Activated T-helper 1 cell treated with Interleukin-2 at 50 U/mL for 16 hours (primary cell): ENCODE measurements at places on chromosomes 5 and 9.

- no peak for DNase-seq
These were observed 4.9 kb upstream of the NR5A1 start for GRCh38 chr9:124511891-124512805.

DNA sequence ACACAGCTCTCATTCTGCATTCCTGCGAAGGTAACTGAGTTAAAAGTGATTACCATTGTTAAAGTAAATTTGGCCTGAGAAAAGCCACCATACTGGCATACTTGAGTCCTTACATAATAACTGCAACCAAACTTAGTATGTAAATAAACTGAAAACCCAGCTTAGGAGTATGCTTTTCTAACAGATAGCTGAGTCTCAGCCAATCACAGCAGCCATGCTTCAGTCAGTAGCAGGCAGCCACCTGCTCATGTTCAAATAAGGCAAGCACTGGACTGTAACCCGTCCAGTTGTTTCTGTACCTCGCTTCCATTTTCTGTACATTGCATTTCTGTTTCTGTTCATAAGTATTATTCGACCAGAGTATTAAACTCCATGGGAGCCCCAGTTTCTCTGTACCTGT is 58.6 kb downstream of the GCNT4 start:
- no peak for DNase-seq

- no peak for DNase-seq
These were observed 136.6 kb upstream of the TNC start for GRCh38 chr9:115254287-115255180.

GRCh38 chr5:137440795-137441194 is 58.3 kb downstream of the SPOCK1 start:
- DNase-seq = no peak

DNA sequence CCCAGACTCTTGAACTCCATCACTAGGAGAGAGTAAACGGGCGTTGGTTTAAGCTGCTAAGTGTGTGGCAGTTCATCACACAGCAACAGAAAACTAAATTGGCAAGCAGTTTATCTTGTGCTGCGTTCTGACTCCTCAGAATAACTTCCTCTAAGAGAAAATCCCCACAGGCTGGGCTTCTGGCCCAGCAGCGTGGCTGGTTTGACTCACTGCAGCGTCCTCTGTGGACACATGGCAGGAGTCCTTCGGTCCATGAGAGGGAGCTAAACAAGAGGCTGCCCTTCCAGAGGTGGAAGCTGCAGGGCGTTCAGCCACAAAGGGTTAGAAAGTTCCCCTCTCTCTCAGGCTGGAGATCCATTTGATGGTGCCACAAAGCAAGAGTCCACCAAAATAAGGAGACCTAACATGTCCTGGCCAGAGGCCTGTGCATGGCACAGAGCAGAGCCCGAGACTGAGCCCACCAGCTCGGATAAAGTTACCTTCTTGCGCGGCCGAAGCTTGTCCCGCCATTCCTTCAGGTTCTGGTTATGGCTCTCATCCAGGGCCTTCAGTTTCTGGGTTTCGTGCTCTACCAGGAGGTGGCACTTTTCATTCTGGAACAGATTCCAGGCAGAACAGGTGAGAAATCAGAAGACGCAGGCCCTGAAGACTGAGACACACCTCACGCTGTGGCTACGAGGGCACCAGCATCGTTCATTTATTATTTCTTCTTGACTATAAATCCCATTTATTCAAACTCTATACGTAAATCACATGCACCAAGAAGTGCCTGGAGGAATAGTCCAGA is 46.2 kb upstream of the FBXW11 start:
- DNase-seq = no peak
